ENCODE measurements at places on chromosomes 7 and 10.

DNA sequence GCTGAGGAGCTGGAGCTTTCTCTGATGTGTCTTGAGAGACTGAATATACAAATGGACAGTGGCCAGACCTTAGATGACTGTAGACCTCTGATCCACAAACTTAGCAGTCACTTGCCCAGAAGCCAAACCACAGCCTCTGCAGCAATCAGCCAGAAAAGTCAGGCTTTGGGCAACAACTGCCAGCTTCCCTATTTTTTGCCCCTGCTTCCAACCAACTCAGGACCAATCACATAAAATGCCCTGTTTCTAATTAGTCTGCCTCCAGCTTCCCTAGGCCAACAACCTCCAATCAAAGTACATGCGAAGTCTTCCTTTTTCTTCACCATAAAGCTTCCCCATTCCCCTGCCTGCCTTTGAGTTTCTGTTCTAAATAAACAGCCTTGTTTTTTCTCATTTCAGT, 37.8 kb upstream of the CACUL1 start:
- DNase-seq: no peak

GRCh38 chr7:23971031-23971430, 261.0 kb downstream of the STK31 start:
- no peak for DNase-seq

DNA sequence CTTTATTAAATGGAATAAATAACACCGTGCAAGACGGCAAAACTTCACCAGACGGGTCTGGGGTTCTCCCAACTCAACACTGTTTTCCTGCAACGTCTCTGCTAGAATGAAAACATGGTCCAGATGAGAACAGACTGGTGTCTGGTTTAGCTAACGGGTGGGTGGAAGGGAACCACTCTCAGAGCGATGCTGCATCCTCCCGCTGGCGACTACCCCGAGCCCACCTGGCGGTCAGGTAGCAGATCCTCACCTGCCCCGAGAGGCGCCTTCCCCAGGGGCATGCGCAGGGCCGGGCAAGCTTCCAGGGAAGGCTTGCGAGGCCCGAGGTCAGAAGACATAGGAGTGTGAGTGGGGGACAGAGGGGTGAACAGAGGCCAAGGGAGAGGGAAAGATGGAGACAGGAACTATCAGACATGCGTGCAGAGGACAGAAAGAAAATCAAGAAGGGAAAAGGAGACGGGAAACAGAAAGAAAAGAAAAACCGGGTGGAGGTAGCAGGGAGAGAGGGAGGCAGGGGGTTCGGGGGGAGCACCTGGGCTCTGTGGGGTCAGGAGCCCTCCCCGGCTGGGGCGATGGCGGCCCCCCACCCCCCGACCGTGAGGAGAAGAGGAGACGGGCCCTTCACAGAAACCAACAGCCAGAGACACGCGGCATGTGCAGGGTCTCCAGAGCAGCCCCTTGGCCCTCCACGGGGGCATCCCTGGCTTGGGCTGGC, 222.0 kb downstream of the MAD1L1 start:
- DNase-seq: no peak

GRCh38 chr7:77455321-77455720, 39.2 kb upstream of the GSAP start:
- no peak for DNase-seq

DNA sequence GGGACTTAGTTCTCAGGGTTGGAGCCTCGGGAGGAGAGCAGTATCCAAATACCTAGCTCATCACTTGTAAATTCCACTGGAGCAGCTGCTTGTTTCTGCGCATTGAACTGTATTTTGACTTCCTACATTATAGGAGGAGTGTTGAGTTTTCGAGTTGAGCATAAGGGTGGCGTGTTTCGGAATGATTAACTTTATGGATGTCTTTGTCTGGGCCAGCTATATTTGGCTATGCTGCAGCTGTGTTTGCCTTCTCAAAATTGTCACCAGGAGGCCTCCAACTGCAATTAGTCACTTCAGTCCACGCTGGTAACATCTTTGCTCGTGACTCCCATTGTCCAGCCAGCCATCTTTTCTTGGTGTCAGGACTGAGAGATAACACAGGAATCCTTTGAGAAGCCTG, 9.1 kb downstream of the CELF2 start:
- DNase-seq: no peak

DNA sequence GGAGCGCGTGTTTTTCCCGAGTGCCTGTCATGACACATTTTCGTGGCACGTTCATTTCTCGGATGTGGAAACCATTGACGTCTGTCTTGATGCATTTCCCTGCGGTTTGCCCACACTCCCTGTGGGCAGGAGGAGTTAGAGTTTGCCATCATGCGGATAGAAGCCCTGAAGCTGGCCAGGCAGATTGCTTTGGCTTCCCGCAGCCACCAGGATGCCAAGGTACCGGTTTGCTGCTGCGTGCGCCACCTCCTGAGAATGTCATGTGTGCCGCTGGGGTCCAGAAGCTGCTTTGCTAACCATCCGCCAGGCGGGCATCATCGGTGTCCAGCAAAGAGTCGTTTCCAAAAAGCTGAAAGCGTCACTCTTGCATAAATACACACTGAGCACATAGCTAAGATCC, 40.9 kb upstream of the BTBD16 start:
- no peak for DNase-seq

DNA sequence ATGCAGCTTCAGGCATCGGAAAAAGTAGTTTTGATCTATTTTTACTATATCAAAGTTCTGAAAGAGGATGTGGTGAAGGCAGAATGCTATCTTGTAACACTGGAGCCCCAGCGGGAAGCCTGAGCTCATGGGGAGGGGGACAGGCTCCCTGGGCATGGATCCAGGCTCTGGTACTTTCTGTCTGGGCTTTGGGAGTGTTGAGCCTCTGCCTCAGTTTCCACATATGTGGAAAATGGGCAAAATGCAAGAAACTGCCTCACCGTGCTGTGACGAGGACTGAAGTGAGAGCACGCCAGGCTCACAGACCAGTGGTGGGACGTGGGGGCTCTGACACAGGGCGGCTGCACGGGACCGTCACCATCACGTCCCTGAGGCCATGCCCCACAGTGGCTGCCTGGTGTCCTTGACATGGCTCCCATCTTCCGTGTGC, 182.9 kb upstream of the SHH start:
- no peak for DNase-seq

DNA sequence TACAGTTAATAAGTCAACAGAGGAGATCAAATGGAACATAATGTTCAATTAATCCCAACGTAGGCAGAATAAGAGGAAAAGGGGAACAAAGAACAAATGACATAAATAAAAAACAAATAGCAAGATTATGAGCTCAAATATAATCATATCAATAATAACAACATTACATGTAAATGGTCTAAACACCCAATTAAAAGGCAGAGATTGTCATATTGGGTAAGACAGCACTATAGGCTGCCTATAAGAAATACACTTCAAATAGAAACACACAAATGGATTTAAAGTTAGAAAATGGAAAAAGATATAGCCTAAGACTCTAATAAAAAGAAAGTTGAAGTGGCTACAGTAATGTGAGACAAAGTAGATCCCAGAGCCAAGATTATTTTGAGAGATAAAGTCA, 126.4 kb upstream of the PTER start:
- no peak for DNase-seq

DNA sequence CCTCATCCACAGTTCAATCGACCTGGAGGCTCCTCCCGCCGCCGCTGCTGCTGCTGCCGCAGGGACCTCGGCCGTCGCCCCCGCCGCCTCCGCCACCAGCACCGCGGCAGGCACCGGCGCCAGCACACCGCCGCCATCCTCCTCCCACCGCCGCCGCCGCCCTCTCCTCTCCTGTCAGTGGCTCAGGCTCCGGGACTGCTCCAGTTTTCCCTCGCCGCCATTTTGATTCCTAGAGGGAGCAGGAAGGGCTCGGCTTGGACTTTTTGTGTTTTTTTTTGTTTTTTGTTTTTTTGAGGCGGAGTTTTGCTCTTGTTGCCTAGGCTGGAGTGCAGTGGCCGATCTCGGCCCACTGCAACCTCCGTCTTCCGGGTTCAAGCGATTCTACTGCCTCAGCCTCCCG, 3.0 kb upstream of the MCM10 start:
- no peak for DNase-seq

- no peak for DNase-seq
Measured at GRCh38 chr7:142300689-142301088, 42.8 kb upstream of the PRSS58 start.

Data from stimulated activated CD4-positive, alpha-beta T cell treated with anti-CD3 and anti-CD28 coated beads, Interleukin-15, amount 100 ng/mL, for 1 hour (primary cell).